Posterior vena cava (tissue), 2 donors: ENCODE measurements at places on chromosomes 11 and 22. TPM values are rescaled to one million over a fixed set of nuclear protein-coding genes. Genes with fewer than 3 reads are reported as not detected.
A peak's percentile ranks its signal among the peaks of the same experiment; 100 is the strongest.

- DNase-seq: no peak
These were observed 14.4 kb upstream of the PVALB start for GRCh38 chr22:36831206-36831605.

GRCh38 chr11:45907911-45908370 lies 870 bp upstream of the FREY1 start:
- no peak for DNase-seq

DNA sequence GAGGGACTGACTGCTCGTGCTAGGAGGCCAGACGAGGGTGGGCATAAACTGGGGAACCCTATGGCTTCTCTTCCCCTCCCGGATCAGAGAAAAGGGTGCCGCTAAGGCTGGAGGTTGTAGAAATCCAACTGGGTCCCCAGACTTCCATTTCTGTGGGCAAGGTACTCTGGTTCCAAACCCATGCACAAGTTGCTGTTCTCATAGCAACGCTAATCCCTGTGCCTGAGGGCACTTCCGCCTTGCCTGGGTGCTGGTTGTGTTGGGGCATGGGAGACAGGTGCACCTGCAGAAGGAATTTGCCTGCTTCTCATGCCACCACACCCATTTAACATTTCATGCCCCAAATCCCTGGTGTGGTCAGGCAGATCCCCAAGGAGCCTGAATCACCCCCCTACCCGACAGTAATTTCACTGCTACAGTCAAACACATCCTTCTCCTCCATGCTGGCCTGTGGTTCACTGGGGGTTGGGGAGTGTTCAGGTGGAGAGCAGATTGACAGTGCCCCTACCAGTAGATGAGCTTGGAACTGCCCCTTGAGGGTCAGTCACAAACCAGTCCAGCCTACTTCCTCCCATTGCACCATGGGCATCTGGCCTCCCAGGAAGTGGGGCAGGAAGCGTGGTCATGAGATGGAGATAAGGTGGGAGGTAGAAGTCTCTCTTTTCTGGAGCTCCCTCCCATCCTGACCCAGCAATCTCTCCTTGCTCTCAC lies 1.2 kb downstream of the C2CD2L start:
- no peak for DNase-seq

Gene KCTD14
- total RNA-seq: 0.38 TPM

GRCh38 chr11:32706985-32707741 lies 87.3 kb downstream of the CCDC73 start:
- DNase-seq: no peak

DNA sequence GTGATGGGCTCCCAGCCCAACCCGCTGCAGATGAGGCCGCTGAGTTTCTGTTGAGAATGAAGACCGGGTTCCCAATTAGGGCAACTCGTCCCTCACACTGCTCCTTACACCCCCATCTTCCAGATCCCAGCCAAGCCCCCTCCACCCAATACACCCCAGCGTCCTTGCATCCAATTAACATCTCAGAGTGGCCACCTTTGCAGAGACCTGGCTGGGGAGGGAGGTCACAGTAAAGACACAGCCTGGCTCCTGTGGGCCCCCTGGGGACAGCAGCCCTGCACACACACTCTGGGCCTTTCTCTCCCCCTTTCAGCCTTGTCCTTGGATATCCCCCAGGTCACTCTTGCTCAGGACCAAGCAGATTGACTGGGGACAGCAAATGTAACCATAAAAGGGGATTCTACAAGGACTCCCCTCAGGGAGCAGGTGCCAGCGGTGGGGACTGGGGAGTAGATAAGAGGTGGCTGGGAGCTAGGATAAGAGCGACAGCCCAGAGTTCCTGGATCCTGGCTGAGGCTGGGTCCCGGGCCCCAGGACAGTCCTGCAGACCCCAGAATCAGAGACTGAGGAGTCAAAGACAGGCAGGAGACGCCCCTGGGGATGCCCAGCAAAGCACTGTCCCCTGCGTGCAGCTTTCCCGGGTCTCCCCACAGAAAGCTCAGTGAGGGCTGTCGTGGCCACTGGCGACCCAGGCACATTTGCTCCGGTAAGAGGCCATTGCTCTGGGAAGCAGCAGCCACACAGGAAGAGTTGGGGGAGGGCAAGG lies 8.4 kb downstream of the APOBEC3A start:
- DNase-seq: no peak

Gene ZP1
- total RNA-seq: not detected

Gene LRRC4C
- total RNA-seq: 0.48 TPM

Gene ZNF280B
- total RNA-seq: 0.81 TPM

DNA sequence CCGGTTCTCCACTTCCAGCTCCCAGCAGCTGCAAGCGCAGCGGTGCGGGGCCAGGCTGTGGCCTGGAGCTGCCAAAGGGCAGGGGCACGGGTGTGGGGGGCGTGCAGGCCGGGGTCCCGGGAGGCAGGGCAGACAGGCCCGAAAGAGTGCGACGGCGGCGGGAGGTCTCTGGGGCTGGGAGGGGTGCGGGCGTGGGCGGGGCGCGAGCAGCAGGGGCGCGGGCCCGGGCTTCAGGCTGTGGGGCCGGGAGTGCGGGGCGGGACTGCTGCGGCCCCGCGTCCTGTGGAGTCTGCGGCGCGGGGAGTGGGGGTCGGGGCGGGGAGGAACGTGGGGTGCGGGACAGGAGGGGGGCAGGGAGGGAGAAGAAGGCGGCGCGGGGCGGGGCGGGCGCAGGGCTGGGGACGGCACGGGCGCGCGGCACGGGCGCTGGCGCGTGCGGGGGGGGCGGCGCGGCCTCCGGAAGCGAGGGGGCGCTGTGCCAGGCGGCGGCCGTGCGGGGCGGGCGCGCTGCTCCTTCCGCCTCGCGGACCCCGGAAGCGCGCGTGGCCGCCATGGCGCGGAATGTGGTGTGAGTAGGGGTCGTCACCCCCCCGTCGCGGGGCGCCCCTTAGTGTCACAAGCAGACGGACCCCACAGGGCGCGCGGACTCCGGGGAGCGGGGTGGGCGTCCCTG lies at the start of gene MRPL23:
MRPL23 (plus strand) TSS at position 521 of the 673 bp plus-strand sequence; CDS start at position 552, 31 bp downstream.
- DNase-seq: no peak

GRCh38 chr11:132358573-132358953 lies 988.1 kb downstream of the NTM start:
- DNase-seq: no peak

DNA sequence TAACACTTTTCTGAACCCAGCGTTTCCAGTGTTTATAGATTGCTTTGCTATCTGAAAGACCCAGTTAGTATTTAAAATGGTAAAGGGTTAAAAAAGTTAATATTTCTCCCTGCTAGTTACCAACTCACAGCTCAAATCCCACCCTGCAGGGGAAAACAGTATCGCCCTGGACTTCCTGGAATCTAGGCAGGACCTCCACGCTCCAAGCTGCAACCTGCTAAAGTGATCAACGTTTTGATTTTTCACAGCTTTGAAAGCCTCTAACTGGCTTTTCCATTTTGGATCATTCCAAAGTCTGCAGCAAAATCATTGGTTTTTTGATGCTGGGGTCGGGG lies 4.6 kb downstream of the FZD4 start:
- DNase-seq: no peak

GRCh38 chr11:20050551-20051333 lies 109.5 kb downstream of the DBX1 start:
- DNase-seq: no peak

- no peak for DNase-seq
These were observed 13.1 kb downstream of the TAF1D start for GRCh38 chr11:93727985-93728791.

Gene HTR3A
- total RNA-seq: not detected

Gene ZDHHC24
- 9.0 TPM for total RNA-seq

Gene OR5A1
- not detected for total RNA-seq

DNA sequence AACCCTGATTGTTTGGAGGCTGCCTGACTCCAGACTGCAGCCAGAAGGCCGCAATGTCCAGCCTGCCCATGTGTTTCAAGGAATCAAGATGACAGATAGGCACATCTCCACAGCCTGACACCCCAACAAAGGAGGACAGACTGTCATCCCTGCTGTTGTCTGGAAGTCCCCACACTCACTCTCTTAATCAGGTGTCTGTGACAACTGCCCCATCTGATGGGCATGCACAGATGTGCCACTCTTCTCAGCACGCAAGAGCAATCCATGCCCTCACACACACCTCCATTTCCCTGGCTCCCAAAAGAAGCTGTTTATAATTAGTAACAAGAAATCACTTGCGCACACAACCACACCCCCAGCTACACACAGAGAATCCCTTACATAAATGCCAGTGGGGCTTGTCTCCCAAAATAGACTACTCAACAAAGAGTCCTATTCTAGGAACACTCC lies 117.6 kb downstream of the C11orf58 start:
- DNase-seq: no peak

- DNase-seq: peak; percentile 67
These were observed 14.5 kb downstream of the LRRC32 start for GRCh38 chr11:76656050-76656531.

Gene CARD18
- not detected for total RNA-seq

GRCh38 chr11:107453594-107454286 lies 3.9 kb downstream of the CWF19L2 start:
- peak; percentile 74 for DNase-seq

DNA sequence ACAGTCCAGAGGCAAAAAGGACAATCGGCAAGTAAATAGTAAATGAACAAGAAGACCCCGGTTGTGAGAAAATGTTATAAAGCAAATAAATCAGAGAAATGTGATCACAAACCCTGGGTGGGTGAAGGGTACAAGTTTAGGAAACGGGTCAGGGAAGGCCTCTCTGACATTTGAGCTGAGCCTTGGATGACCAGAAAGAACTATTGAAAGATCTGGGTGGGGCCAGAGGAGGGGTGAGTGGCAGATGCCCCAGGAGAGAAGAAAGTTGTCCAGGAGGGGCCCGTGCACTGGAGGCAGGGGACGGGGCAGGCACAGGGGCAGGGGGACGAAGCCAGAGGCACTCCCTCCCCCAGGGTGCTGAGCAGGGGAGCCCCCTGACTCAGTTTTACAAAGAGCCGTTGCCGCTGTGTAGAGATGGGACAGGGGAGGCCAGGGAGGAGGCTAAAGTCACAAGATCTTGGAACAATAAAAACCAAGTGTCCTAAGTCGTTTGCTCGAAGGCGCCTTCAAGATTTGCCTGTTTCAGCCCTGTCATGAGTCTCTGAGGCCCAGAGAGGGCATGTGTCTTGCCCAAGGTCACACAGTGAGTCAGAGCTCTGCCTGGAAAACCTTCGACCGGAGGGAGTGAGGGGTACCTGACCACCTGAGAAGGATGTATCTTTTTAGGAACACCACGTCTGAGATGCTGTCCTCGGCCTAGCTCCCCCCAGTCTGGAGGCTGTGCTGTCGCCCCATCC lies 10.8 kb upstream of the PDGFB start:
- DNase-seq: no peak

DNA sequence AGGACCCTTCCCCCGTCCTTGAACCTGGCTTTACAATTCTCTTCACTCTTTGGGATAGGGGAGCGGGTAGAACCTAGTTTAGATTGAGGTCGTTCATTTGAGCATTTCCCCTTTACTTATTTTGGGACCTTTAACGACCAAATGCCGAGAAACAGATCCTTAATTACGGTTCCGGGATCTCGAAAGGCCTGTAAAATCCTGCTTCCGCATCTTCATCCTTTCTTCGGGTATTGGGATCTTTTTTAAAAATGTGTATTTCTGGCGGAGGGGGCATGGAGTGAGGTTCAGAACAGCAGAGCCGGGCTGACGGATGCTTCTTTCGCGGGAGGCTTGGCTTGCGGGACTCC lies 395 bp upstream of the HIPK3 start:
- no peak for DNase-seq

Gene SMTNL1
- not detected for total RNA-seq

Gene NAALAD2
- total RNA-seq: 2.0 TPM
